Left cardiac atrium (tissue), 4 donors: ENCODE measurements at places on chromosomes 12 and 14.

- no peak for DNase-seq
These were observed at the start of gene LYZ for GRCh38 chr12:69348162-69348938. TSS of gene LYZ (plus strand) at chr12:69348381. CDS start at chr12:69348409, 28 bp downstream.

- no peak for DNase-seq
These were observed 37.0 kb downstream of the EVL start for GRCh38 chr14:100102156-100102785.

GRCh38 chr12:11901701-11902524, 168.8 kb upstream of the BCL2L14 start:
- no peak for DNase-seq

- no peak for DNase-seq
These were observed 31.1 kb downstream of the NRDE2 start for GRCh38 chr14:90300611-90301047.

- DNase-seq: peak; percentile 16
These were observed 286.5 kb downstream of the SOX5 start for GRCh38 chr12:23662966-23663365.

- DNase-seq: peak; percentile 31
These were observed 16.2 kb downstream of the ABHD4 start for GRCh38 chr14:22614240-22614799.

DNA sequence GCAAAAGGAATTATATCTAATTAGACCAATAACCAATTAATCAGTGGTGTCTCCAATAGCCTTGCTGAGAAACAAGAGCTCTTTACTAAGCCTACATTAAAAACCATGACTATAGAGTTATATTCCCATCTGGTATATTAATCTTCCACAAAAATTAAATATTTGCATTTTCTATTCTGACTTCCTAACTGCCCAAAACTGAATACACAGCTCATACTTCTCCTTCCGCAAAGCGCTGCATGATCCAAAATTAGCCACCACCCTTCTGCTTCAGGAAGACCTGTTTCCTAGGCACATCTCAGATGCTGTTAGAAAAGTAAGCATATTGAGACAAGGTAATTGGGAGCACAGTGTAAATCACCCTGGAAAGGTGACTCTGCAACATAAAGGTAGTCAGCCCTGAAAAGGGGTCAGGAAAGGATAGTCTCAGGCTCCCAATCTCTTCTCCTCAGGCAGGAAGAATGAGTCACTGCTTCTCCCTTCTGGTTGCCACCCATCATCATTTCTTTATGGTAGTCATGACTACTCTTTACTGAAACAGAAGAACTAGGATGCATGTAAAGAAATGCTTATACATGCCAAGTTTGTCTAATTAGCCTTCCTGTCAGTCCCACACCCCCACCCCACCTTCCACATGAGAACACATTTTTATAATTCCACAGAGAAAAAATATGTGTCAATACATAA, 54.3 kb downstream of the PLCZ1 start:
- no peak for DNase-seq

- no peak for DNase-seq
These were observed 125.0 kb downstream of the ARMH4 start for GRCh38 chr14:58026967-58027366.
